ENCODE measurements at places on chromosomes 12 and 14.
A peak's percentile ranks its signal among the peaks of the same experiment; 100 is the strongest.

DNA sequence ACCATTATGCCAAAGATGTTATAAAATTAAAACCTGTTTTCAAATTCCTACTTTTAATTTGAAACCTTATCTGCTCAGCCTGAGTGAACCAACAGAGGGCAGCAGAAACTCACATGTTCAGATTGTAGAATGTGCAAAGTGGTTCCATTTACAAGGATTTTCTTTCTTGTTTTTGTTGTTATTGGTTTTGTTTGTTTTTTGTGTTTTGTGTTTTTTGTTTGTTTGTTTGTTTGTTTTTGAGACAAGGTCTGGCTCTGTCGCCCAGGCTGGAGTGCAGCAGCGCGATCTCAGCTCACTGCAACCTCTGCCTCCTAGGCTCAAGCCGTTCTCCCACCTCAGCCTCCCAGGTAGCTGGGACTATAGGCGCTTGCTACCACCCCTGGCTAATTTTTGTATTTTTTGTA is 22.8 kb upstream of the GARIN2 start:
- no peak for DNase-seq

DNA sequence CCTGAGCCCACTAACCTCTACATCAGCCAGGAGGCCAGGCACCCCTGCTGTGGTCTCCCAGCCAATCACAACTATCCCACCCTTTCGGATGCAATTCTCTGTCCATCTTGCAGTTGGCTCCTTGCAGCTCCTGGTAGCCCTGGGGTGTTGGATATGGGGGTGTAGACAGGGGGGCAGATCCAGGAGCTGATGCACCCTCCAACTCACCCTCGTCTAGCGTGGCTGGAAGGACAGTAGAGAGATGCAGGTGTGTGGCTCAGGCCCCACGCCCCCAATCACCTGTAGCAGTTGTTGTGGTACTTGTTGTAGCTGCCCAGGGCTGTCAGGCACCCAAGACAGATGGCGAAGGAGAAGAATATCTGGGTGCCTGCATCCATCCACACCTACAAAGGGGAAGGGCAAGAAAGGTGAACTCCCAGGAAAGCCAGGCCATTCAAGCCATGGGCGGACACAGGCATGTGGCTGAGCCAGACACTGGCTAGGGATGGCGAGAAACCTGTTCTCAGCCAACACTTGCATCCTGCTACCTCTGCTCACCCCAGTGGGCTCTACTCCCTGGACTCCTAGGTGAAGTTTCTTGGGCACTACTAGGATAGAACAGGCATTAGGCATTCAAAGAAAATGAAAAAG is 13.4 kb upstream of the SLC6A12 start:
- peak; percentile 23 for DNase-seq

DNA sequence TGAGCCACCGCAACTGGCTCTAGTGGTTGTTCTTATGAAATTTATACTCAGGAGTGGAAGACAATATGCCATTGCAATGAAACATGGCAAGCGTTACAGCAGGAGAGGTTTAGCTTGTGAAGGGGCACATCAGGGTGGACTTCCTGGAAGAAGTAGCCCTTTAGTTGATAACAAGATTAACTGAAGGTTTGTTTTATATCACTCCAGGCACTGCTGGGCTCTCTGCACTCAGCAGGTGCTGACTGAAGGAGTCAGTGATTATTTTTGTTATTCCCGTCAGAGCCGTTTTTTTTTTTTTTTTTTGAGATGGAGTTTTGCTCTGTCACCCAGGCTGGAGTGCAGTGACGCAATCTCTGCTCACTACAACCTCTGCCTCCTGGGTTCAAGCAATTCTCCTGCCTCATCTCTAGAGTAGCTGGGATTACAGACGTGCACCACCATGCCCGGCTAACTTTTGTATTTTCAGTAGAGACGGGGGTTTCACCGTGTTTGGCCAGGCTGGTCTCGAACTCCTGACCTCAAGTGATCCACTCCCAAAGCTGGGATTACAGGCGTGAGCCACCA is 17.6 kb upstream of the GPR68 start:
- DNase-seq: no peak

DNA sequence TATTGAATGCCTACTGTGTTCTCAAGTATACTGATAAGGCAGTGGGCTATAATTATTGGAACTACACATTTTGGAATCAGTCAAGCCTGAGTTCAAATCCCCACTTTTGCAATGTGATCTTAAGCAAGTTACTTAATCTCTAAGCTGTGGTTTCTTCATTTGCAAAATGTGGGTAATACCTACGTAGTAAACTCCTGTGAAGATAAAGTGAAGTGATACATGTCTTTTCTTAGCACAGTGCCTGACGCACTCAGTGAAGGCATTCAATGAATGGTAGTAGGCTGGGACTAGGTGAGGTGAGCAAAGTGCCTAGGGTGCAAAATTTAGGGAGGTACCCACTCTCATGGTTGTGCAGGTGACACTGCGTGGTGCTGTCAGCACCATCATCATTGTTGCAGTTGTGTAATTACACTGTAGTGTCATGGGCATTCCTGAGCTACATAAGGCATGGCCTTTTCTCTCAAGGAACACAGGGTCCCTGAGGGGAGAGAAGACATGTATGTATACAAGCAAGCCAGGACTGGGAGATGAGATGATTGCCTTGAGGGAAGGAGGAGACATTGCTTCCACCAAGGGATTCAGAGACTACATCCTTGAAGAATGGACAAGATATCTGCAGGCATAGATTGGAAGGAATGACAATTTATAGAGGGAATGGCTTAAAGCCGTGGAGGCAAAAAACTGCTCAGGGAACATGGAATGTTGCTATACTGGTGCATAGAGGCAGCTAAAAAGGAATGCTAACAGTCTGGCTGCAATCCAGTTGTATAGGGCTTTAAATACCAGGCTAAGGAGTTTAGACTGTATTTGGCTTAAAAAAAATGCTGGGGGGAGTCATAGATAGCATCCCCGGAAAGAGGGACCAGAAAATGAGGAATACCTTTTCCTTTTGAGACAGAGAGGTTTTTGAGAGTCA is 129.2 kb upstream of the ARHGAP5 start:
- no peak for DNase-seq

- no peak for DNase-seq
These were observed 2.4 kb downstream of the MBD6 start for GRCh38 chr12:57524814-57525614.

GRCh38 chr14:95713596-95714371 is at the start of gene TCL1A:
Gene TCL1A, minus strand, starts transcription at chr14:95714125. Its CDS starts 59 bp downstream, at chr14:95714066.
- peak; percentile 88 for DNase-seq

DNA sequence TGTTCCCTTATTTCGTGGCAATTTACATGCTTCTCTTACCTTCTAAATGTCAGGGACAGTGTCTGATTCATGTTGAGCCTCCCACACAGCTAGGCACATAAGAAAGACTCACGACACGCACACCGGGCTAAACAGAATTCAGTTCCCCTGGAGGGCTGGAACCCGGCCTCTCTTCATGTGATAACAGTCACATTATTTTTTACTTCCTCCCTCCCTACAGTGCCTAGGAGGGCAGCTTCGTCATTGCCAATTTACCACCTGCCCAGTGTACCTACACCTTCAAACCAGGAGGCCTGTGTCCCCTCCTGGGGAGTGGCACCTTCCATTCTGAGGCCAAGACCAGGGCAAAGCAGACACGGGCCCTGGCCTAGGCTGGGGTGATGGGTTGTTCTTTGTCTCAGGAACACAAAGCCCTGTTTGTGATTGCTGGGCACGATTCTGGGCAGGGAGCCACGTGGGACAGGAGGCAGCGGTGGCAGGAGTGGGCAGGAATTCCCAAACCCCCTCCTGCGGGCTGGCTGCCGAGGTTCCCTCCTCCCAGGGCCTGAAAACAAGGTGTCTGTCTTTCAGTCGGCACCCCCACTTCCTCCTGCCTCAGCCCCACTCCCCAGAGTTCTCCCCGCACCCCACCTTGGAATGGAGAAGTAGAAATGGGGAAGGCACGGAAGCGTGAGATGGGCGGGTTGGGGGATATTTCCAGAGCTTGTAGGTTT is 6.8 kb upstream of the RASAL1 start:
- DNase-seq: no peak

DNA sequence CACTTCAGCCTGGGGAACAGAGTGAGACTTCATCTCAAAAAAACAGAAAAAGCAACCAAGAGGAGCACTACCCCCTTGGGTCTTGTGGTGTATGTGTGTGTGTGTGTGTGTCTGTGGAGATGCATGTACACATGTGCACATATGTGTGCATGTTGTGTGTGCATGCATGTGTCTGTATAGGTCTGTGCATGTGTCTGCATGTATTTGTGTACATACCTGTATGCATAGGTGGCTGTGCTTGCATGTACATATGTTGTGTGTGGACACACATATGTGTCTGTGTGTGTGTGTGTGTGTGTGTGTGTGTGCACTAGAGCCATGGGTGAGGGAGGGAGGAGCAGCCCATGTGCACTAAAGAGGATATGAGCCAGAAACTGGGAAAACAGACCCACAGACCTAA is 49.1 kb downstream of the ARL6IP4 start:
- DNase-seq: no peak

- DNase-seq: no peak
These were observed 147.9 kb downstream of the SYNE2 start for GRCh38 chr14:64000749-64001148.

GRCh38 chr12:50070314-50071060 is 13.1 kb downstream of the ASIC1 start:
- peak; percentile 88 for DNase-seq

GRCh38 chr12:66438601-66439000 is 136.3 kb downstream of the HELB start:
- DNase-seq: no peak

DNA sequence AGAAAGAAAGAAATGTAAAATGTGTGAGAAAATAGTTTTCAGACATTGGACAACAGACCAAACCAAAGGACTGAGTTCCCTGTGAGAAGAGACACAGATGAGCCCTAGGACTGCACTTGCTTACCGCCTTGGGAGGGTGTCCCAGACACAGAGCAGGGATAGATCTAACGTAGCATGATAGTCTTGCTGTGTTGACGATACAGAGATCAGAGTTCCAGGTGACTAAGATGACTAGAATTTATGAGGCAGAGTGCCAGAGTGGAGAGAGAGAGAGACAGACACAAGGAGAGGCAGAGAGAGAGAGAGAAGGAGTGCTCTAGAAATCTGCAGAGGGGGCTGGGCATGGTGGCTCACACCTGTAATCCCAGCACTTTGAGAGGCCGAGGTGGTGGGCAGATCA is 148.2 kb upstream of the LMNTD1 start:
- no peak for DNase-seq

DNA sequence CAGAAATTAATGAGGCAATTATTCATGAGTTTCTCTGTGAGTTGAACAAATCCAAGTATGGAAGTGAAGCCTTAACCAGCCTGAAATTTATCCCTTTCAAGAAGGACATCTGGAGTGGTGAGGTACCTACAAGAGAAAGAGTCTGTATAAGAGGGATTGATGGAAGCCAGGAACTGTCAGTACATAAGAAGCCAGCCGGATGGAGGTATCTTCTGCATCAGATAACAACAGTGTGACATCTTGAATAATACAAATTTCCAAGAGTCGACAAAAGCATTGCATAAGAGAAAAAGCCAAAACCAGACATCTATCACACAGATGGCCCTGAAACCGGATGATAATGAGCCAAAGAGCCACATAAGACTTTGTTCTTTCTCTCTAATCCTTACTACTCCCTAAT is 781.2 kb downstream of the FLRT2 start:
- DNase-seq: no peak

- DNase-seq: no peak
These were observed 74.6 kb downstream of the SLCO1B3 start for GRCh38 chr12:20885116-20885515.

DNA sequence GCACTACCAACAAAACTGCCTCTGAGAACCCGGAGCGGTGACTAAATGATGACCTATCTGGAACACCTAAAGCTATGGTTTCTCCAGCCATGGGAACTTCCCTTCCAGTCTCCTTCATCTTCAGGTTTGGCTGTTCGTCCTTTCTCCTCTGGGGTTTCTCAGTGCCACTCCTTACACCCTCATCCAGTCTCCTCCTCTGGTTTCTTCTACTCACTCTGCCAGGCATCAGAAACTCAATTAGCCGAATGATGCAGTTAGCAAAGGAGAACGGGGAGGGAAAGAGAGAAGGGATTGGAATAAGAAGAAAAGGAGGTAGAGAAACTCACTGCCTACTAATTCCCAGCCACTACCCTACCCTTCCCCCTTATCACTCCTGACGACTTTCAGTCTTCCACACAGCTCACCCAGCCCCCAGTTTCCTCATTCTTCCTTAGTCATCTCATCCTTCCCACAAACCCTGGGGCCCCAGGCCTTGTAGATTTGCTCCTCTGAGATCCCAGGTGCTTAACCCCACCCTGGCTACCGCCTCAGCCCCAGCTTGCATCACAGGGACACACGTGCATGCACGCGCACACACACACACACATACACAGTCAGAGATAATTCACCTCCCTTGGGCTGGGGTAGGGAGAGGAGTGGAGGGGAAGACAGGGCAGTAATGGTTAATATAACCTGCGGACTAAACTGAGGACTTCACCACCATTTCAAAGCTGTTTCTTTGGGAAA is 13.0 kb downstream of the FGD6 start:
- peak; percentile 80 for DNase-seq

DNA sequence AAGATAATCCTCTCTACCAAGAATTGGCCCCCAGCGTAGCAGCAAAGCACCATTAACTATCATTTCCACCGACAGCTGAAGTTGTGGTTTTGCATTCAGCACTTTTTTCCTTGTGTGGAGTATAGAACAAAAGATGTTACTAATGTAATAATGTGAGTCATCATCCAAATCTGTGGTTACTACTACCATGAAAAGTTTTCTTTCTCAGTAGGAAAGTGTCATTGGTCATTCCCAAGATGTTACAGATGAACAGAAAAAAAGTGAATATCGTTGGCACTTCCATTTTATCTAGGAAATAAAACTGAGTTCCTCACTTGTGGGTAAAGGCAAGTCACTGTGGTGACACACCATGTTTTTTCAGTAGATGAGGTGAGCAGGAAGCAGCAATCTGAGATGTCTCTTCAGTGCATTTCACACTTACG is 30.3 kb upstream of the IFNG start:
- no peak for DNase-seq

- no peak for DNase-seq
These were observed 34.7 kb downstream of the CYP46A1 start for GRCh38 chr14:99718811-99719192.

GRCh38 chr12:132063491-132063890 is 80.6 kb downstream of the DDX51 start:
- DNase-seq: no peak

GRCh38 chr12:107736914-107737313 is 24.0 kb downstream of the PRDM4 start:
- no peak for DNase-seq

- DNase-seq: no peak
These were observed 107.6 kb downstream of the APAF1 start for GRCh38 chr12:98752726-98753125.

DNA sequence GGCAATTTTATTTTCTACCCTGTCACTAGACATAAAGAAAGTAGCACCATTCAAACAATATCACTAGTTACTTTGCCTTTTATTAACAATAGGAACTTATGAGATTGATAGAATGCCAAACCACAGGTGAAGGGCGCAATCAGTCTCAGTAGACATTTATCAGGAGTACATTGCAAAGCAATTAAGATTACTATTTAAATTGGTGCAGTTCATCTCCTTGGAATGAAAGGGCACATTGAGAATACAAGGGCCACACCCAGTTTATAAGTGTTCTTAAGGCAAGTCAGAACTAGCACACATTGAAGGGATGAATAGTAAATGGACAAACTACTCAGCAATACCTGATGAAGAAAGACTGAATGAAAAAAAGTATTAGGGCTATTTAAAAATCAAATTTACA is 601.4 kb downstream of the C12orf50 start:
- no peak for DNase-seq

- DNase-seq: no peak
These were observed 233.6 kb downstream of the SYT10 start for GRCh38 chr12:33205981-33206380.
